Mammary microvascular endothelial cell (primary cell): ENCODE measurements at places on chromosomes 1 and 21. TPM values are rescaled to one million over a fixed set of nuclear protein-coding genes. Genes with fewer than 3 reads are reported as not detected.

The ZBED6 gene
- total RNA-seq, result 5.3 and 6.8 TPM in 2 replicates

The OLIG2 gene
- total RNA-seq, result not detected in 2 replicates

The KRTAP11-1 gene
- total RNA-seq, result not detected in 2 replicates

The F13B gene
- total RNA-seq, result not detected in 2 replicates

The KLHDC9 gene
- 1.1 and 2.6 TPM in 2 replicates for total RNA-seq

The SIKE1 gene
- total RNA-seq, result 27.8 and 49.3 TPM in 2 replicates

The SELE gene
- total RNA-seq, result 2.6 and 3.0 TPM in 2 replicates

The TAS1R1 gene
- total RNA-seq, result 0.10 TPM in 1 of 2 replicates, not detected in the other

The SLC22A15 gene
- total RNA-seq, result not detected in 2 replicates

The LIN28A gene
- not detected in 2 replicates for total RNA-seq

The RXFP4 gene
- total RNA-seq, result not detected in 2 replicates

The BCAN gene
- total RNA-seq, result not detected in 2 replicates

The CNR2 gene
- not detected in 2 replicates for total RNA-seq

The OR2M3 gene
- total RNA-seq, result not detected in 2 replicates

The SLC2A5 gene
- not detected in 2 replicates for total RNA-seq

The TAL1 gene
- total RNA-seq, result 25.1 and 25.8 TPM in 2 replicates

The SLC35F3 gene
- not detected in 2 replicates for total RNA-seq
